ENCODE measurements at places on chromosomes 3 and 15.

GRCh38 chr15:90219421-90220141 lies 14.2 kb downstream of the CIB1 start:
- peak; percentile 80 for DNase-seq

DNA sequence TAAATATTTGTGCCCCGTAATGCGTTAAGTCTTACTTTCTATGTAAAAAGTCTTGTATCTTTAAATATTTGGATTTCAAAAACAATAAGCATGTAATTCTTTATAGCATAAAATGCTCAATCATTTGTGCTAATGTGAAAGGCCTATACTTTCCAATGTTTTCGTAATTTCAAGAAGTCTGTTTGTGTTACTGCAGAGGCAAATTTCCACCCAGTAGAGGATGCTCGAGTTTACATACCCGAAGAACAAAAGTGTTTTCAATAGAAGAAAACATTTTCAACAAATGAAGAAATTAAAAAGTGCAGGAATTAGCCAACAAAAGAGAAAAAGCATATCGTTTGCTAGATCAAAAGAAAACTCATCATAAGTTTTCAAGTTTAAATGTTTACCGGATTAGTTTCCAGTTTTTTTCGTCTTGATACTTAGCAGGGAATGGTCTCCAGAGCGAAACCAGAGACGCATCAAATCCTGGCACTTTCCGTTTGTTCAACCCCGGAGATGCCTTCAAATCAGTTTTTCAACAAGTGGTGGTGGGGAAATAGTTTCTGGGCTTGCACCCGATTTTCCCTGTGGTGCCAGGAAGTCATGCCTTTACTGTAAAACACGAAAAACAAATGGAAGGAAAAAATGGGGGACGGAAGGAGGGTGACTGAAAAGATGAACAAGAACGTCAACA lies 1.0 kb downstream of the CGGBP1 start:
- no peak for DNase-seq

- DNase-seq: no peak
Measured at GRCh38 chr3:66172394-66172793, 48.4 kb upstream of the SLC25A26 start.

- no peak for DNase-seq
Measured at GRCh38 chr15:34332553-34333120, 4.9 kb downstream of the SLC12A6 start.

GRCh38 chr3:73409138-73409763 lies 215.5 kb downstream of the PDZRN3 start:
- no peak for DNase-seq

GRCh38 chr3:122497425-122497824 lies 17.3 kb downstream of the KPNA1 start:
- no peak for DNase-seq

GRCh38 chr3:50393061-50393460 lies 33.7 kb upstream of the TMEM115 start:
- DNase-seq: no peak

- no peak for DNase-seq
Measured at GRCh38 chr3:128006061-128007032, 45.9 kb upstream of the SEC61A1 start.

DNA sequence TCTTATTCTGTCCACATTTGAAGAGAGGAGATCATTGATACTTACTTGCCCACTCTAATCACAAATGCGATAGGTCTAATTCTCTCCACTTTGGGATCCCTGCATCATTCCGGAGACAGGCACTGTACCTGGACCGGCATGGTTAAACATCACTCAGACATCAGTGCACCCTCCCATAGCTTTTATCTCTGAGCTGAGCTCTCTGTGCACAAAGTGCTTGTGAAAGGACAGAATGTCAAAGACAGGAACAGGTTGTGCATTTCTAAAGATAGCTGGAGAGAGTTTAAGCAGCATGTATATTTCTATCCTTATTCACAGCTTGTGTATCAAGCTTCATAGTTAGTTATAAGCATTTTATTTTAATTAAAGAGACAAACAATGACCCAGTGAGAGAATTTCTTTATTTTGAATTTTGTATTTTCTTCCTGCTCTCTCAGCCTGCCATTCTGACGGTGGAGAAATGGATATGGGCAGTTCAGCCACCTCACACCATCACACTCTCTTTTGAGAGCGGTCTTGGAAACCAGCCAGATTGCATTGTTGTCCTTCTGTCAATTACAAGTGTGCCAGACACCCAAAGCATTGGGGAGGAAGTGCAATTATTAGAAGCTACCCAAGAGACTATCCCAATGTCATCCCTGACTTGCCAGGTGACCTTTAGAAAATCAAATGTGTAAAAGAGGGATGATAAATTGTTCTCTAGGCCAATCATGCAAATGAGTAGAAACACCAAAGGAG lies 65.2 kb upstream of the CHL1 start:
- no peak for DNase-seq

- no peak for DNase-seq
Measured at GRCh38 chr3:170056710-170057454, 19.1 kb downstream of the GPR160 start.

DNA sequence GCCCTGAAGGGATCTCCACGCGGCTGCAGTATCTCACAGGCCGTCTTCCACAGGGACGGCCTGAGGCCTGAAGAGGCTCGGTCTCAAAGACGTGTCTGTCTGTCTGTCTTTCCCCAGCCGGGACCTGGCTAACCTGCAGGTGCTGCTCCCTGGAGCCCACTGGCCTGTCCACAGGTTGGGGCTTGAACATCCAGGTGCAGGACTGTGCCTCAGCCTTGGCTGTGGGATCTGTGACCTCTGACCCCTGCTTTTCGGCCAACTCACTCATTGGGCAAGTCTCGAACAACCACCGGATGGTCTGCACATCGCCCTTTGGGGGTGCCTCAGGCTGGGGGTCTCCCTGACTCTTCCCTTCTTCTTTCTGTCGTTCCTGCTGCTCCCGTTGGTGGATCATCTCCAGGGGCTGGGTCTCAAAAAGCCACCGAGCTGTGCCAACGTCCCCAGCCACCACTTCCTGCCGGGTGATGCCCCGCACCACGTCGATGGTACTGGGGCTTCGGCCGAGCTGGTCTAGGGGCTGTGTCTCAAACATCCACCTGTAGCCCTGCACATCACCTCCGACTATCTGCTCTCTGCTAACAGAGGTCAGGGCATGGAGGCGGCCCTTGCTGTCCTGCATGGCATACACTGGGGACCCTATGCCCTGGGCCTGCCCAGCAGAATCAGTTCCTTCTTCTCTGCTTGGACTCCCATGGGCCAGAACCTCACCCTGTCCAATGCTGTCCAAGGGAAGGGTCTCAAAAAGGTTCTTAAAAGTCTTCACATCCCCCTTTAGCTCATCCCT lies 4.8 kb downstream of the XIRP1 start:
- no peak for DNase-seq

- DNase-seq: no peak
Measured at GRCh38 chr15:90959894-90960293, 5.2 kb downstream of the RCCD1 start.

GRCh38 chr3:71951361-71951760 lies 166.4 kb upstream of the PROK2 start:
- DNase-seq: no peak

DNA sequence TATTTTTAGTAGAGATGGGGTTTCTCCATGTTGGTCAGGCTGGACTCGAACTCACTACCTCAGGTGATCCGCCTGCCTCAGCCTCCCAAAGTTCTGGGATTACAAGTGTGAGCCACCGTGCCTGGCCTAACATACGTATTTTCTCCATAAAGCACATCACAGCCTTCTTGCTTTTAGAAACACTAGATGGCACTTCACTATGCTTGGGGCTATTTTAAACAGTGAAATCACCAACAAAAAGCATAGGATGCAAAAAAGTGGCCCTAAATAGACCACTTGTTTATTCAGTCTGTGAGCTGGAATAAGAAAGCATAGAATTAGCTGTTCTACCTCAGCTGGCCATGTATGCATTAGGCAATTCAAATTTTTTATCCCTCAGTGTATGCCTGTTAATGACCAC lies 46.0 kb downstream of the PRICKLE2 start:
- DNase-seq: no peak

GRCh38 chr3:51354731-51355615 lies 30.1 kb upstream of the MANF start:
- DNase-seq: no peak

DNA sequence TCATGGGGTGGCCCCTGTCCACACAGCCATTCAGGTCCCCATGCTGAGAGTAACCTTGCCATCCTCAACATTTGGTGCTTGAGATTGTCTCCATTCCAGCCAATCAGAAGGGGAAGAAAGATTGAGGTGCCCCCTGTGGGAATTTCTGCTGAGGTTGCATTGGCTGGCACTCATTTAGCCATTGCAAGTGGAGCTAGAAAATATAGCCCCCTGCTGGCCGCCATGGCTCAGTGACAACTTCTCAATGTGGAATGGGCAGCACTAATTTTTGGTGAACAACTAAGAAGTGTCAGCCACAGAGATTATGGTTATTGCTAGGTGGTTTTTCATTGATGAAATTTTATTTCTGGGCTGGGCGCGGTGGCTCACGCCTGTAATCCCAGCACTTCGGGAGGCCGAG lies 22.0 kb downstream of the COL6A6 start:
- DNase-seq: peak; percentile 35

- no peak for DNase-seq
Measured at GRCh38 chr15:96448923-96449322, 118.4 kb downstream of the NR2F2 start.

DNA sequence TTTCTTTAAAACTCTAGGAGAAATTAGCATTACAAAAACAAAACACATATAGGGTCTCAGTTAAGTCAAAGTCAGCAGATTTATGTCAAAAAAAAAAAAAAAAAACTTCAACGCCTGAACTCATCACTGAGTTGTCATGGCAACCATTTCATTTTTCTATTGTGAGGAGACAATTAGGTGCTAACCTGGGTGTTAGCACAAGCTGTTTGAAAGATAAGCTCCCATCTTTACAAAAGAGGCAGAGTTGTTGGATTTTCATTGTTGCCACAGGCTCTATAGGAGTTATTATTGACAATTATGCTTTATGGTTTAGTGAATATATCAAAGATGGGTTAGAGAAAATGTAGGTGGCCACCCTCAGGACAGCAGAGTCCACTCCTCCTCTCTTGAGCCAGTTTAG lies 806.9 kb downstream of the GRM7 start:
- DNase-seq: no peak

DNA sequence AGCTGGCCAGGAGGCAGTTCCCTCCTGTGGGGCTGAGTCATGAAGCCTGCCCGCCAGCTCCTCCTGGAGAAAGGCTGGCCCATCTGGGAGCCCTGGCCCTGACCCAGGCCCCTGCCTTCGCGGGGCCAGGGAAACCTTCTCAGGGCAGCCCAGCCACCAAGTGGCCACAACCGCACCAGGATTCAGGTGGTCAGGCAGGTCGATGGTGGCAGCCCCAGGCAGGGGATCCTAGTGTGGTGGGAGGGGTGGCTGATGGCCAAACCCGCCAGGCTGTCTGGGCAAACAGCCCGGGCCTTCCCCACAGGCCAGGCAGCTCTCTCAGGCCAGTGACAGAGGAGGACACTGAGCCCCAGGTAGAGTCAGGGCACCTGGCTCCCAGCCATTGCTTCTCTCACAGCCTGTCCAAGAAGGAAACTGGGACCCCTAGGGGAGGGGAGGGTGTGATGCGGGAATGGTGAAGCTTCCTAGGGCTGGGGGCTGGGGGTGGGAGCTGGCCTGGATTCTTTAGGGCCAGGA lies 1.2 kb downstream of the TWF2 start:
- DNase-seq: peak; percentile 31

- no peak for DNase-seq
Measured at GRCh38 chr15:60002528-60003218, 1.4 kb upstream of the FOXB1 start.

GRCh38 chr3:168048414-168049330 lies 47.1 kb downstream of the GOLIM4 start:
- no peak for DNase-seq

DNA sequence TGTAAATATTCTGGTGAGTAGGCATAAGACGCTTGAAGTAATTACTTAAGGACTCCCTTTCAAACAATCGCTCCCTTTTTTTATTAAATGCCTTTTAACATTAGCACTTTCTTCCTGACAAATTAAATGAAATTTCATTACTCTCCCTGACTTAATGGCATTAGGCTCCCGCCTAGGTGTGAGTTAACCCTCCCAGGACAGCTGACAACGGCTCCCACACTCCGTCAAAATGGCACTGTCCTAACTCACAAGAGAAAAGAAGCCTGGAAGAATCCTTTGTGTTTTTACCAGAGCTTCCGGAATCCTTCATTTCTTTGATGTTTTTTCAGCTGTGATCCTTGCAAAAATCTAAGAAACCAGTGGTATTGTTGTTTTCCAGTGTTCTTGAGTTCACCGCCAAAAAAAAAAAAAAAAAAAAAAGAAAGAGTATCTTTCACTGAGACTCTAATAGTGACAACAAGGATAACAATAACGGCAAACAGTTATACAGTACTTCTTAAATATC lies 861.0 kb upstream of the NR2F2 start:
- DNase-seq: no peak

- DNase-seq: no peak
Measured at GRCh38 chr3:71728632-71729342, 3.6 kb upstream of the EIF4E3 start.

DNA sequence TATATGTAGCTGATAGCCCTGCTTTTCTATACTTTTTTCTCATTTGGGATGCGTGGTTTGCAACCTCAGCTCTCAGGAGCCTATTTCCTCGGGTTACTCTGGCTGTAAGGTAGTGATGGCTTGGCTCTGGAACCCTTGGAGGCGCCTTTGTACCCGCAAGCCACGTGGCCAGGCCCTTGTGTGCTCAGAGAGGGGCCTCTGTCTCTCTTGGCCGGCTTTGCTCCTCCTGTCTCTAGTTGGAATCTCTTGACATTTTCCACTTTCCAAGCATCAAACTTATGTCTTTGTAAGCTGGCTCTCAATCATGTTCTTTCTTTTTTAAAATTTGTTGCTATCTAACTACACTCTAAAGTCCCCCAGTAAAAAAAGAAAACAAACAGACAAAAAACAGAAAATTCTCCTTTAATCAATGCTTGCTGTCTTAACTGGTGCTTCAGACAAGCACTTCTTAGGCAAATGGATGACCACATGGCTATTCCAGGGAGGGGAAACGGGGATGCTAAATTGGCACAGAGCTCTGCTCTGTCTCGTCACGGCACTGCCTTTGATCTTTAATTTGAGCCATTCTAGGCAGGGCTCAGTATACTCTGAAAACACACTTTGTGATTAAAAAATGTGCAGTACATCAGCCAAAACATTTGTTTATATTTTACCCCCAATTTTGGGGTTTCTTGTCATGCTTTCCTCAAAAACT lies 180.4 kb upstream of the NR2E3 start:
- no peak for DNase-seq

- no peak for DNase-seq
Measured at GRCh38 chr3:189646853-189647542, 15.8 kb downstream of the TP63 start.

DNA sequence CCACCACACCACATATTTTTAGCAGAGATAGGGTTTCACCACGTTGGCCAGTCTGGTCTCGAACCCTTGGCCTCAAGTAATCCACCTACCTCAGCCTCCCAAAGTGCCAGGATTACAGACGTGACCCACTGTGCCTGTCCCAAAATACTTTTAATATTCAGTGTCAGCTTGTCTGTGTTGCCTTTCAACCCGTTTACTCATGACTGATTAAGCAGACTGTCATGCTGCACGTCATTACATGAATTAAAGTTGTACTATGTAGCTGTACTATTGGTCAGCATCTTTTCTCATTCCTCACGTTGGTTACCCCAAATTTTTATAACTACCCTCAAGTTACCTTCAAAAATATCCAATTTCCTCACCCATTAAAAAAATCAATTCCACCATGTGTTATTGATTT lies 48.7 kb upstream of the GADL1 start:
- no peak for DNase-seq

GRCh38 chr15:67025719-67026609 lies 39.4 kb upstream of the SMAD3 start:
- no peak for DNase-seq

GRCh38 chr3:112411425-112411824 lies 78.5 kb downstream of the CD200 start:
- DNase-seq: no peak

GRCh38 chr3:197430502-197430901 lies 125.3 kb downstream of the BDH1 start:
- DNase-seq: no peak
